ENCODE measurements at places on chromosomes 3 and 15.

DNA sequence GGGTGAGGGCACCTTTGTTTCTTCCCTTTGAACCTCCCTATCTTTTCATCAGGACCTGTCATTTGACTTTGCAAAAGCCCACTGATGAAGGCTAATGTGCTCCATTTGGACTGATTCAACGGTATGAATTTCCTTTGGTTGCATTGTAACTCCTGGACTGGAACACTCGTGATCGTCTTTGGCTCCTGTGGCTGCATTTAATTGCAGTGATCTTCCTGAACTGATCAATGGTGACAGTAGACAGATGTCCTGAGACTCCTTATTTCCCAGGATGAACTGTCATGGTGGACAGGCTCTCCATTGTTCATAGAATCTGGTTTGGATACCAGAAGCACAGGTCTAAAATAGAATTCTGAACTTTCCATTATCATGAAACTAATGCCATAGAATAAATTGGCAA, 224.8 kb upstream of the GAP43 start:
- H3K27ac ChIP-seq: no peak overlapping the region
- no peaks in the 10 kb centered on the region for H3K36me3 ChIP-seq
- no peaks in the 10 kb centered on the region for H3K27me3 ChIP-seq
- no peak for DNase-seq
- no peak overlapping the region for H3K4me3 ChIP-seq

DNA sequence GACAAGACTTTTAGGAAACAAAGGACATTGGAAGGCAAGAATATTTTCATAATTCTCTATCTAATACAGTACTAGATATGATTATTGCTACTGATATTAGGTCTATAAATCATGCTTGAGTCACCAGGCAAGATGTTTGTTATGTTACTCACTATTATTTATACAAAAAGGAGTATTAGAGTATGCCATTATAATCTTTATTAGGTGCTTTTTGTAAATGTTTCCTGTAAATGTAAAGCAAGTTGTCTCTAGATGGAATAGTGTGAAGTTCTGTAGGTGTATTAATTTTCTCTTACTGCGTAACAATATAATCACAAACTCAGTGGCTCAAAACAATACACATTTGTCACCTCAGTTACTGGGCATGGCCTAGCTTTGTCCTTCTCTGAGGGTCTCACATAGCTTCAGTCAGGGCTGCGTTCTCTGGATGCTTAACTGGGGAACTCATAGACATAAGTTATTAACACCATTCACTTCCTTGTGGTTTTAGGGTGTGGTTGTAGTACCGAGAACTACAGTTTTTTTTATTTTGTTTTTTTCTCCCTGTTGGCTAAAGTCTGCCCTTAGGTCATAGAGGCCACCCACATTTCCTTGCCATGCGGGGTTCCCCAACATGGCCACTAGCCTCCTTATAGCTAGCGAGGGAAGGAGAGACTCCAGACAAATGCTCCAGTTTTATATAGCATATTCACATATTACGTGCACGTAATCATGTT, 20.3 kb upstream of the MAP3K13 start:
- DNase-seq: no peak
- H3K27me3 ChIP-seq: no peaks in the 10 kb centered on the region
- no peak overlapping the region for H3K27ac ChIP-seq
- peaks cover 5% of the 10 kb centered on the region for H3K36me3 ChIP-seq

- no peak overlapping the region for H3K4me3 ChIP-seq
- H3K27ac ChIP-seq: no peak overlapping the region
- H3K27me3 ChIP-seq: no peaks in the 10 kb centered on the region
- no peak for DNase-seq
These were observed 132.8 kb upstream of the ICE2 start for GRCh38 chr15:60611592-60612346.

DNA sequence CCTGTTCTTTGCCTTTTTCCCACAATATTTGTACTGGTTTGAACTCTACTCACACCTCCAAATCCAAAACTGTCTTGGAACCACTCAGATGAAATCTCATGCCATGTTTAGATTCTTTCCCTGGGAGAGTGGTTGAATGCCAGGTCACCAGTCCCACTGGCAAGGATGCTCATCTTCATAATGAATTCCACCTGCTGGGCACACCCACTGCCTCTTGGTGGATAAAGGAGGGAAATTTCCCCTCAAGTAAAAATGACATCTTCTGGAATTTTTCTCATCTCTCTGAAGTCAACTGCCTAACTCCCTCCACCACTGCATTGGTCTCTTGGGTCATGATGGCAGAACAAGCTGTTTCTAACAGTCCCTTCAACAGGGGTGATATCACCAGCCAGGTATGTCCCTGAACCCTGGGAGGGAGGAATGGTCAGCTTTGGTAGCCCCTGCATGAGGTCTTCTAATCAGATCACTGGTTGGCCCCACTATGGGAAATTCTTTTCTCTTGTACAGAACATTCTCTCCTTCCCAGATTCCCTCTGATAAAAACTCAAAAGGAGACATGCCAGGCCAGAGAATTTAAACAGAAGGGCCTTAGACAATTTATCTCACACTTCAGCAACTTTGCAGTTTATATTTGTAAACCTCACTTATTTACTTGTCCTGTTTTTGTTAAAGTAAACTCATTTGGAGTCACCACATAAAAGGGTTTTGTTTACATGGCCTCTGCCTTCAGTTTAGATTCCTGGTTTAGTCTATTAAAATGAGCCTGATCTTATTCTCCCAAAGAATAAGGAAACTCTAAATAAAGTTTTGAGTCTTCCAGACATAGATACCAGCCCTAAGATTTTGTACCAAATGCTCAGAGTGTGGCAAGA, 143.4 kb downstream of the WNT5A start:
- no peak overlapping the region for H3K27ac ChIP-seq
- no peaks in the 10 kb centered on the region for H3K36me3 ChIP-seq
- H3K4me3 ChIP-seq: no peak overlapping the region
- no peaks in the 10 kb centered on the region for H3K4me1 ChIP-seq
- no peaks in the 10 kb centered on the region for H3K27me3 ChIP-seq

DNA sequence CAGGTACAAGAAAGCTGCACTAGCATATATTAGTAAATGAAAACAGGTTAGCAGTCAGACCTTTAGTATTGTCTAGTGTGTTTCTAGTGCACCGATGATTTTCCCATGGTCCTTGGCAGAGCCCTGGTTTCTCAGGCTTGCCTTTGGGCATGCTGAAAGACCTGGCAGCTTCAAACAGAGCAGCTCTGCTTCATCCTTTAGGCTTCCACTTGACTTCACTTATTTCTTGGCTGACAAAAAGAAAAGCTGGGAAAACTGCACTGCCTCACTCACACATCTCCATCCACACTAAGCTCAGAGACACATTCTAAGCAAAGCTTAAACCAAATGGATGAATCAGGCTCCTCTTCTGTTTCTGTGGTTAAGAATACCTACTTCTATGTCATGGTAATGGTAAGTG, 374.8 kb upstream of the PDZRN3 start:
- no peak overlapping the region for H3K4me3 ChIP-seq
- no peaks in the 10 kb centered on the region for H3K4me1 ChIP-seq
- no peaks in the 10 kb centered on the region for H3K36me3 ChIP-seq
- no peak for DNase-seq
- H3K27ac ChIP-seq: no peak overlapping the region

GRCh38 chr3:10006762-10007090, 19.5 kb upstream of the FANCD2 start:
- DNase-seq: no peak
- H3K36me3 ChIP-seq: peaks cover 5% of the 10 kb centered on the region
- no peak overlapping the region for H3K4me3 ChIP-seq

GRCh38 chr3:114336122-114336697, 42.4 kb downstream of the TIGIT start:
- no peak for DNase-seq
- no peak overlapping the region for H3K27ac ChIP-seq
- H3K4me1 ChIP-seq: peaks cover 38% of the 10 kb centered on the region
- no peak overlapping the region for H3K4me3 ChIP-seq

DNA sequence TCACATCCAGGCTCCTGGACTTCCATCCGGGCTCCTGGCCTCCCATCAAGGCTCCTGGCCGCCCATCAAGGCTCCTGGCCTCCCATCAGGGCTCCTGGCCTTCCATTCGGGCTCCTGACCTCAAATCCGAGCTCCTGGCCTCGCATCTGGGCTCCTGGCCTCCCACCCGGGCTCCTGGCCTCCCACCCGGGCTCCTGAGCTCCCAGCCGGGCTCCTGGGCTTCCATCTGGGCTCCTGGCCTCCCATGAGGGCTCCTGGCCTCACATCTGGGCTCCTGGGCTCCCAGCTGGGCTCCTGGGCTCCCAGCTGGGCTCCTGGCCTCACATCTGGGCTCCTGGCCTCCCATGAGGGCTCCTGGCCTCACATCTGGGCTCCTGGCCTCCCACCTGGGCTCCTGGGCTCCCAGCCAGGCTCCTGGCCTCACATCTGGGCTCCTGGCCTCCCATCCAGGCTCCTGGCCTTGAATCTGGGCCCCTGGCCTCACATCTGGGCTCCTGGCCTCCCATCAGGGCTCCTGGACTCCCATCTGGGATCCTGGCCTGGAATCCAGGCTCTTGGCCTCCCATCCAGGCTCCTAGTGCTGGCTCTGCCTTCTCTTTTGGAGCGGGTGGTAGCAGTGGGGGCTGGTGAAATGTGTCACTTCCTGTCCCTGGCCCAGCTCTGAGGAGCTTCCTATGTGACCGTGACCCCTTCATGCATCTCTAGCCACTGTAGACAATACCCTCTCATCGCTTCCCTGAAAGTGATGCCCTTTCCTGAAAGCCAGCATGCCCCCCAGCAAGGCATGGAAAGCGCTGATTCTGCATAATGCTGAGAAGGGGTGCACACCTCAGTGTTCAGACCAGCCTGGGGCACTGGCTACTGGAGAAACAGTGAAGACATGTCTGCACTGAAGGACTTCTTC, 62.7 kb upstream of the BLM start:
- no peaks in the 10 kb centered on the region for H3K36me3 ChIP-seq
- H3K4me1 ChIP-seq: peaks cover 19% of the 10 kb centered on the region
- DNase-seq: no peak
- H3K4me3 ChIP-seq: no peak overlapping the region
- H3K27ac ChIP-seq: peak overlapping the region; percentile 67

GRCh38 chr15:79680720-79681119, 216.1 kb downstream of the MTHFS start:
- peaks cover 6% of the 10 kb centered on the region for H3K4me1 ChIP-seq
- no peak overlapping the region for H3K27ac ChIP-seq
- H3K27me3 ChIP-seq: peaks cover 2% of the 10 kb centered on the region
- H3K4me3 ChIP-seq: no peak overlapping the region
- DNase-seq: no peak

GRCh38 chr3:111616417-111617105, 21.4 kb upstream of the ZBED2 start:
- no peak overlapping the region for H3K4me3 ChIP-seq
- no peaks in the 10 kb centered on the region for H3K36me3 ChIP-seq
- H3K27ac ChIP-seq: no peak overlapping the region
- DNase-seq: no peak
- peaks cover 4% of the 10 kb centered on the region for H3K27me3 ChIP-seq

DNA sequence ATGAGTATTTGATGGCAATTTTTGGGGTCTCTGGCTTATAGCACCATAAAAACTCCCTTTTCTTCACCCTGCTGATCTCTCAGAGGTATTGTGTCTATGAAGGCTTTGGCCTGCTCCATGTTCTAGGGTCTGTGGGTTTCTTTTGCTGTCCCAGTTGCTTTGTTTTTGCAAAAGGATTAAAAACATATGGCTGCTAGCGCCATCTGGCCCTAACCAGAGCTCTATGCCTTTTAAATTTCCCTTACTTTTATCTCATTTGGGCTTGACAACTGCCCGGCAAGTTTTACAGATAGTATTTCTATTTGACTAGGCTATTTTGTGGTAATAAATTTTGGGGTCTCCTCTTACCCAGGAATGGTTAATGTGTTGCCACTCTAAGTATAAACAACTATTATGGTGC, 6.4 kb upstream of the GHRL start:
- H3K4me1 ChIP-seq: peaks cover 22% of the 10 kb centered on the region
- peak overlapping the region; percentile 42 for H3K27ac ChIP-seq
- peak overlapping the region; percentile 73 for H3K4me3 ChIP-seq
- H3K27me3 ChIP-seq: peaks cover 4% of the 10 kb centered on the region

DNA sequence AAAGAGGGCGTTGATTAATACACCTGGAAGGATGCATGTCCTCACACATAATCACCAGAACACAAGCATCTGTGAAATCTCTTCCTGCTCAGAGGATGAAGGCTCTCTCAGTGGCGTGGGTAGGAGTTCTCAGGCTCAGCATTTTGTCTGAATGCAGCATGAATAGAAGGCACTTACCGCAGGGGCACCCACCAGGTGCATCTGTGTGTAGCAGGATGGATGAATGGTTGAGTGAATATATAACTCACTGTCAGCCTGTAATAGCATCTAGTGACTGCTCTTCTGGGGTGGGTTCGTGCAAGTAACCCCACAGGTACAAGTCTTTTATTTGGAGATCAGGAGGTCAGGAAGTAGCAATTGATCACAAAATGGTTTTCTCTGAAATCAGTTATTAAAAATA, 143.0 kb downstream of the SQOR start:
- DNase-seq: no peak
- H3K4me1 ChIP-seq: no peaks in the 10 kb centered on the region
- H3K27ac ChIP-seq: no peak overlapping the region
- no peak overlapping the region for H3K4me3 ChIP-seq
- H3K27me3 ChIP-seq: peaks cover 1% of the 10 kb centered on the region

DNA sequence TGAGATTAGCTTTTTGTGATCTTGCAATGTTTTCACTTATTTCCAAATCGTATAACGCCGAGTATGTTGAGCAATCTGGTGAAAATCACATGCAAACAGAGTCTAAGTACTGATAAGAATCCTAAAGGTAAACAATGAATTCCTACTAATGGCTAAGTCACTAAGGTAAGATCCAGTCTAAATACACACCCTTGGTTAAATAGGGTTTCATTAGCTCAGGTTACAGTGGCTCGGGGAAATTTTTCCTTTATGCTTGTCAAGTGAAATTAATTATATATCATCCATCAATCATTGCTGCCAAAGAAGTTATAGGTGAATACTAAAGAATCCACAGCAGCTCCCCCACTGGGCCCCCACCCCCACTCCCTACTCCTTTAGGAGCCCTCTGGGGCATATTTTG, 139.3 kb downstream of the SOX2 start:
- H3K4me3 ChIP-seq: no peak overlapping the region
- no peak overlapping the region for H3K27ac ChIP-seq
- H3K27me3 ChIP-seq: peaks cover 1% of the 10 kb centered on the region
- H3K36me3 ChIP-seq: no peaks in the 10 kb centered on the region
- no peaks in the 10 kb centered on the region for H3K4me1 ChIP-seq
- DNase-seq: no peak

DNA sequence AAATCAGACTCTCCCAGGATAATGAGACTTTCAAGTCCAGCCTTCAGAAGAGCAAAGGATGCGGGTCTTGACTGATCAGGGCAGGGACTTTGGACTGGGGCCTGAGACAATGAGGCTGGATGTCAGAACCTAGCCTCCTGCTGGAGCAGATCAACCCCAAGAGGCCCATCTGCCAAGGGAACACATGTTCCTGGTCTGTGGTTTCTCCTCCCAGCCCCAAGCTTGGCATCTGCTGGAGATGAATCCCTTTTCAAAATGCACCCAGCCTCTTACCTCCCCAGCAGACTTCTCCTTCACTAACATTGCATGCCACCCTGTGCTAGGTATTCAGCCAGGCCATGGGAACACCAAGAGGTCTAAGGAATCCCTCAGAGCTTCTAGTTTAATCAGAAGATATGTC, 43.7 kb upstream of the MFGE8 start:
- no peaks in the 10 kb centered on the region for H3K4me1 ChIP-seq
- H3K4me3 ChIP-seq: no peak overlapping the region
- no peak overlapping the region for H3K27ac ChIP-seq
- peaks cover 4% of the 10 kb centered on the region for H3K27me3 ChIP-seq
- no peak for DNase-seq
